ENCODE measurements at places on chromosomes 16 and 17.

DNA sequence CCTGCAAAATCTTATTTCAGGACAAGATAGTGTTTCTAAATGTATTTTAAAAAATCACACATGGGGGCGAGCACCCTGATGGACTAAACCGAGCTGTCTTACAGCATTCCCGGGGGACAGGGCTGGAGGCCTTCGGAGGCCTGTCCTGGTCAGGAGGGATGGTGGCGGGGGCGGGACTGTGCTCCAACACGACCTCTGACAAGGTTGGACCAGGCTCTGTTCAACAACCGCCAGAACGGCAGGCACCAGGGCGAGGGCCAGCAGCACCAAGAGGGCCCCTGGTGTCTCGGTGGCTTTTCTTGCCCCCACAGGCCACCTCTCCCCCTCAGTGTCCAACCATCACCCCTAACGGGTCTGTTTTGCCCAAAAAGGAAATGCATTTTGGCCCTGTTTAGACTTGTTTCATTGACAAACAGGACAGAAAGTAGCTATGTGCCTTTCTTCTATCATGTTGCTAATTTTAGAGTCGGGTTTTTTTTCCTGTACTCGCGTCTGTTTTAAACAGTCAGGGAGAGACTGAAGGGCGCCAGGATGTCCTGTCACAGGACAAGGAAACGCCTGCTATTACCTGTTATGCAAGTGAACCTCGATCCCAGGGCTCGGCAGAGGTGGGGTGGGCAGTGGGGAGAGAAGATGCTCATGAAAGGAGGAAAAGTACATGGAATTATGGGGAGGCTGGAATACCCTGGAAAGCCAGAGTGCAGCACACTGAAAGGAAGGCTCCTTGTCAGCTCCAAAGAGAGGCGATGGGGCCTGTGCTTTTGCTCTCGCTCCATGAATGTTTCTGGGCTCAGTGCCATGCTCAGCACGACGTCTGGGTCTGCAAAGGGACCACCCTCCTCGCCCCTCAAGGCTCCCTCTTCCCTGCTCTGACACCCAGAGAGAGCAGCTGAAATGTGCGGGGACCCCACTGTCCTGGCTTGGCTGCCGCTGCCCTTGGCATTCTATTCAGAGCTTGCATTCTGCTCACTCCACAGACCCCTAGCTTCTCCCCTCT, 11.9 kb downstream of the TMEM204 start:
- DNase-seq = no peak

DNA sequence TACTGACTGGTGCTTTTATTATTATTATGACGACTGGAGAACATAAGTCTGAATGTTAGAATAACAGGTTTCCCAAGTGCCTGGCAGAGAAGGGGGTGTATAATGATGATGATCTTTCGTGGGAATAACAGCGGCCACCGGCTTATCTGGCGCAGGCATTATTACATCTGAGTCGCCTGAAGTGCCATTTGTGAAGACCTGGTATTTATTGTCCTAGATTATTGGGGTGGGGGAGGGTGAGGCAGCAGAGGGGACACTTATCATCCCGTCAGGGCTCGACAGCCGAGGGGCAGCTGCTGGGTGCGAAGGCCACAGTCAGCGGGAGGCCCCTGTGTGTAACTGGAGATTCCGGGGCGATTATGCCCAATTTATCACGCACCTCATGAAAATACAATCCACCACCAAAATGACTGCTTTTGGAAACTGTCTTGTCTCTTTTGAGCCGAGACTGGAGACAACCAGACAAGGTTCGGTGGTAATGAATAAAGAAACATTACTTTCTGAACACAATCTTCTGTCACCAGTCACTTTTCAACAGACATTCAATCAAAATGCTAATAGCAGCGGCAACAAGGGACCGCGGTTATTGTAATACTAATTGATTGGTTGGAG, 199.3 kb downstream of the CCDC182 start:
- DNase-seq = no peak

DNA sequence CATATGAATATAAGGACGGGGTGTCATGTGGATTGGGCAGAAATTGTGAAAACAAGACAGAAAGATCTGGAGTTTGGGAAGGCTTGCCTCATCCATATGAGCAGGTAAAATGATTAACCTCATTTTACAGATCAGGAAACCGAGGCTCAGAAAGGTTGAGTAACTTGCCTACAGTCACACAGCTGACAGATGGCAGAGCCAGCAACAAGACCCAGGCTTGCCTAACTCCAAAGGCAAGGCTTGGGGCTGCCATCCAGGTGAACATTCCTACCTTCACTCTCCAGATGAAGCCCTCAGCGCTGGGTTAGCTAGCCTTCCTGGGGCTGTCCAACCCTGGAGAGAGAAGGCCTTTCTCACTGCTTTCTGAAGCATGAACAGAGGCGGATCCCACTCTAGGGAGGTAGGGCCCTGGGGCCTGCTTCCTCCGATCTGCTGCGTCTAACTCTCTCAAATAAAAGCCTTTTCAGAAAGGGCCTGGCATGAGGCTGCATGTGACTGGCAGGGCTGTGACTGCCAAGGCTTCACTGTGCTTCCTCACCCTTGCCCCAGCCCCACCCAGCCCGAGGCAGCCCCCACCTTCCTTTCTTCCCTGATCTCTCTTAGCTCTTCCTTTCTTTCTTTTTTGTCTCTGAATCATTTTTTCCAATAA, 107.8 kb downstream of the GNAO1 start:
- DNase-seq = no peak

GRCh38 chr17:30238387-30239088, 3.0 kb upstream of the SLC6A4 start:
- DNase-seq = no peak

DNA sequence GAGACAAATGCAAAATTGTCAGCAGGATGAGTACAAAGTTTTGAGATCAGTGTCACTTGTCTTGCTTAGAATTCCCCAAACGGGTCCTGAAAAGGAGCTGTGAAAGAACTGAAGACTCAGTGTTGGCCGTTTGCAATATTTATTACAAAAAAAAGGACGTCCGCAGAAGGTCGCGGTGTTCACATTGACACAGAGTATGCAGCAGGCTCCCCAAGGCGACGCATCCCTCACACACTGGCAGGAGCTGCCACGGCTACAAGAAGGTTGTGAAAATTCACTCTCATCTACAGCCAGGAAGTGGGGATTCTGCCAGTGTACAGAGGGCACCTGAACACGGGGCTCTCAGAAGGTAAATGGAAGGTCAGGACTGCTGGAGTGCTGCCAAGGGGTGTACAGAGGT, 26.2 kb downstream of the AIPL1 start:
- no peak for DNase-seq

DNA sequence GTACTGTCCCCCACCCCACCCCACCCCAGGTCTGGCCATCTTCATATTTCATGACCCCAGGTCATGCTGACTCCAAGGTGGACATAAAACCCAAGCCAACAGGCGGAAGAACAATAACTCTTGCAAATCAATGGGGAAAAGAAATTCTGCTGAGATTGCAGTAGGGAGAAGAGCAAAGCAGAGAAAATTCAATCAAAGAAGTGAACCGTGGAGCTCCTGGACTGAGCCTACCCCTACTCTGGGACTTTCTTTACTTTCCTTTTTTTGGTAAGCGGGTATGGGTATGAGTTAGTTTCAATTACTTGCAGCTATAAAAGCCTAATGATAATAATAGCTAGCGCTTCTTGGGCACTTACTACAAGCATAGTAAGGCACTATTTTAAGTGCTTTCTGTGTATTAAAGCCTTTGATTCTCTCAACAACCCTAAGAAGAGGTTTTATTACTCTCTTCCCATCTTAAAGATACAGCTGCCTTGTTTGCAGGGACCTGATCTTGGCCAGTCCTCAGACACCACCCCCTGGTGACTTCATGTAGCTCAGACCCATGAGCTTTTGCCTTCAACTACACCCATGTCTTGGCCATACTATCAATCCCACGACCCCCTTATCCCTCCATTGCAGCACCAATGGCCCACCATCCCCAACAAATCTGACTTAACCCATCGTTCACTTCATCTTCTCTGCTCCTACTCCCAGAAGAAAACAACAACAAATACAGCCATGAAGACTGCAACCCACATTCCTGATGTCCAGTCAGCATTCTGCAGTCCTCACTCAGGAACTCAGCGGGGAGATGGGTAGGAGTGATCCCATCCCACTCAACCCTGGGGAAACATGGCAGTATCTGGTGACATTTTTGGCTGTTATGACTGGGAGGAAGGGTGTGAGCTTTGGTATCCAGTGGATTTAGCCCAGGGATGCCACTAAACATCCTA, 4.4 kb downstream of the GGA2 start:
- DNase-seq = no peak

GRCh38 chr17:58789831-58790230, 34.2 kb downstream of the PPM1E start:
- no peak for DNase-seq

DNA sequence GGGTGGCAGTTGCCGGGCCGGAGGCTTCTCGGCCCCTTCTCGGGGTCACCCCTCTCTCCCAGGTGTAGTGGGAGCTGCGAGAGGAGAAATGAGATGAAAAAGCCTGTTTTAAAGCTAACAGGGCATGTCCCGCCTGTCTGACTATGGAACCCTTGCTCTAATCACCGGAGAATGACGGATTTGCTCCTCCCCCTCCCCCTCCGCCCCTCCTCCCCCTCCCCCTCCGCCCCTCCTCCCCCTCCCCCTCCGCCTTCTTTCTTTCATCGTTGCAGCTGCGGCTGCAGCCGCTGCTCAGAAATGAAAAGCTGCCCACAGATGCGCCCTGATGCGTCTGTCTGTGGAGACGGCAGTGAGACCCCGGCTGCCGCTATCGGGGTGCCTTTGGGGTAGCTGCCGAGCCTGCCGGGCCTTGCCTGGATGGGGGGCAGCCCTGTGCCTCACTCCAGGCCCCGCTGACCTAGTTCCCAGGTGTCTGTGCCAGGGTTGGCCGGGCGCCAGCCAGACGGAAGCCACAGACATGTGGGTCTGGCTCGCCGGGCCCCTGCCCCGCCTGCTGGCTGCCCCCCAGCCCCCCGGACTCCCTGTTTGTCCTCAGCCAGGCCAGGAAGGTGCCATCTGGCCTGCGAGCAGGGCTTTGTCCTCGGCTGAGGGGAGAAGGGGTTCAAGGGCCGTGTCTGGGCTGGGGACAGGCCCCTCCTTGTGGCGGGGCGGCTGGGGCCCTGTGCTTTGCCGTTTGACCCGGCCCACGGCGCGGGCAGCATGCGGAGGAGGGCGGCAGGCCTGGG, 37.7 kb downstream of the GINS2 start:
- no peak for DNase-seq

GRCh38 chr17:32783602-32784001, 93.3 kb downstream of the MYO1D start:
- peak; percentile 60 for DNase-seq

DNA sequence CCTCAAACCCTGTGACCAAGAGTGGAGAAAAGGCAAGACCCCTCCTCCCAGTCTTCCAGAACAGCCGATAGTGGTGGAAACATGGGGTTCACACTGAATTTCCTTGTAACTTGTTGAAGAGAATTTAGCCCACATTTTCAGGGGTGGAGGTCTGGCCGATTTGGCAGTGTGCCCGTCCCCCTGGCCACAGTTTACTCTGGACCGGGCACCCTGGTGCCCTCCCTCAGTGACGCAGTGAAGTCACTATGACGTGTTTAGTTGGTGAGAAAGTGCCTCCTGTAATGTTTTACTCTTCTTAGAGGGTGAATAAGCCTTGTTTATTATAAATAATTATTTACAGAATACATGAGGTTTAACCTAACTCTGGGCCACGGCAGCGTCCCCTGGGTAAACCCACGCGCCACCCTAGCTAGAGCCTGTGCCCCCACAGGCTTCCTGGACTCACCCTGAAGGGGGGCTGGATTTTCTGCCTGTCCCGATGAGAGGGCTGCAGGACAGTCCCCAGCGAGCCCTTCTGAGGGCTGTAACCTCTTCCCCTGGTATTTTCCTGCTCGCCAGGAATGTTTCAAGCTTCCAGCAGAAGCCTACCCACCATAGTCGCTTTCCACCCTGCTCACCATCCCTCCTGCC, 316.9 kb downstream of the SEC14L1 start:
- DNase-seq = no peak

Data from CD4-positive, alpha-beta T cell treated with Interleukin-21 for 1 hour (primary cell).